ENCODE measurements at places on chromosomes 13 and 19.

DNA sequence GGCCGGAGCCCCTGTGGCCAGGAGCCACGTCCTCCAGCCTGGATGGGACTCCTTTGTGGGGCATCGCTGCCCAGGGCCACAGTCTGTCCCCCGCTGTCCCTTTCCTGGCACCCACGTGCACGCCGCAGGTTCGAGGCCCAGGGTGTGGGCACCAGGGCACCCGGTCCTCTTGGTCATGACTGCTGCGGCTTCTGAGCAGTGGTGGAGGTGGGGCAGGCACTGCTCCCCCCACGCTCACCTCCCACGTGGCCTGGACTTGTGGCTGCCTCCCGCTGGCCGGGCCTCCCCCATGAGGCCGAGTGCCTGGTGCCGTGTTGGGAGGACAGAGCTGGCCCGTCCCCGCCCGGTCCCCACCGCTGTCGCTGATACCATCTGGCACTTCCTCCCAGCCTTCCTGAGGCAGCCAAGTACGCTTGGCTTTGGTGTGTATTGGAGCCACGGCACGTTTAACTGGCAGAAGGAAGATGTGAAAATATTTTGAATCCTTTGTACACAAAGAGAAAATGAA, 12.8 kb downstream of the SPPL2B start:
- no peak for DNase-seq

DNA sequence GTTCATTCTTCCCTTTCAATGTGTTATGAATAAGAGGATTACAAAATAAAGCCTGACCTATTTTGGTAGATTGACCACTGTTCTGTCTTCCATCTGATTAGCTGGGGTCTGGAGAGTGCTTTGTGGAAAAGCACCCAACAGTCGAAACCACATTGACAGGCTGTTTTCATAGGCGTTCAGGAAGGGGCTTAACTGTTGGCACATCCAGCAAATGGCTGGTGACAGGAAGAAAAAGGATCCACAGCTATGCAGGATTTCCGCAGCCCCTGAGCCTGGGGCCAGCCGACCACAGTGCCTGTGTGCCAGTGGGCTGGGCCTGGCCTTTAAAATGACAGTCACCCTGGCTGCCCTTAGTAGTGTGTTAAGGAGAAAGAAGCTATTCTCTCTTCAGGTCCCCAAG, 113.3 kb downstream of the SIPA1L3 start:
- DNase-seq, result no peak

DNA sequence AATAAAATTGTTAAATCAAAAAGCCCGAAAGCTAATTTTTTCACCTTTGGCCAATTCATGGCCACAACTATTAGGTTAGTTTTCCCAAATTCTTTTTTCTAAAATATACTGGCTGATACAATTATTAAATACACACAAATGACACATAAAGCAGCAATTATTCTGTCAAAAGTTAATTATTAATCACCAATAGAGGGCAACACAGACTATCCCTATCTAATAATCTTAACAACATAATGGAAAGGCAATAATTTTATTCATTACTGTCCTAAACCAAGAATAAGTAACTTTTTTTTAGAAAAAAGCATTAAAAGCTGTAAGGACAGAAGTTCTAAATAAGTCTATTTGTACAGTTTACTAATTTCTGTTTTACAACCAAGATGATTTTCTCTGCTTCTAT, 51.7 kb downstream of the KATNAL1 start:
- no peak for DNase-seq

GRCh38 chr19:34994286-34994642, 5.9 kb upstream of the GRAMD1A start:
- DNase-seq, result no peak

- DNase-seq, result peak; percentile 77
Measured at GRCh38 chr13:78832461-78832860, 173.5 kb upstream of the OBI1 start.

- no peak for DNase-seq
Measured at GRCh38 chr13:26558074-26558805, 757 bp downstream of the WASF3 start.

GRCh38 chr19:12982648-12983047, 12.6 kb upstream of the NFIX start:
- no peak for DNase-seq

DNA sequence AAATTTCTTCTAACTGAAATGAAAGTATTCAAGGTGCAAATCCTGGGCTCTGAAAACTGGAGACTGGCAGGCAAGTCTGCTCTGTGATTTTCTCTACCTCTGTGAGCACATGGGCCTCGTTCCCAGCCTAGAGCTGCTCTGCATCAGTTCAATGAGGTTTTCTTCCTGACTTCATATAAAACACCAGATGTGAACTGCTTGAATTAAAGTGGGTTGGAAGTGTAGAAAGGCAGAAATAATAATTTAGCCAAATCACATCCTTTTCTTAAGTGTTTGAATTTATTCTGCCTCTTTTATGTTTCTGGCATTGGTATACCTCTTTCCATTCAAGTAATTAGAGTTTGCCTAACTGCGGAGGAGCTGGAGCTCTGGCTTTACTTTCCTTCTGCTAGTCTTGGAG, 540.8 kb downstream of the OLFM4 start:
- no peak for DNase-seq
